ENCODE measurements at places on chromosomes 4 and X.

GRCh38 chrX:134526399-134526798 is 66.4 kb downstream of the HPRT1 start:
- DNase-seq: no peak

DNA sequence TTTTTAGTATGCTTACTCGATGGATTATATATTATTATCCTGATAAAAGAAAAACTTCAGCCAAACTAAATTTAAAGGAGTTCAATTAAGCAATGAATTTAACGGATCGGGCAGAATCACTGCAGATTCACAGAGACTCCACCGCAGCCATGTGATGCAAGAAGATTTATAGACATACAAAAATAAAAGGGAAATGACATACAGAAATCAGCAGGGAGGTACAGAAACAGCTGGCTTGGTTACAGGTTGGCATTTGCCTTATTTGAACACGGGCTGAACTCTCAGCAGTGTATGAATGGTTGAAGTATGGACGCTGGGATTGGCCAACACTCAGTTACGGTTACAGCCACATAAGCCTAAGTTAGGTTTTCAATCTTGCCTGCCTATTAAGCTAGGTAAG is 35.4 kb upstream of the DHRSX start:
- no peak for DNase-seq

DNA sequence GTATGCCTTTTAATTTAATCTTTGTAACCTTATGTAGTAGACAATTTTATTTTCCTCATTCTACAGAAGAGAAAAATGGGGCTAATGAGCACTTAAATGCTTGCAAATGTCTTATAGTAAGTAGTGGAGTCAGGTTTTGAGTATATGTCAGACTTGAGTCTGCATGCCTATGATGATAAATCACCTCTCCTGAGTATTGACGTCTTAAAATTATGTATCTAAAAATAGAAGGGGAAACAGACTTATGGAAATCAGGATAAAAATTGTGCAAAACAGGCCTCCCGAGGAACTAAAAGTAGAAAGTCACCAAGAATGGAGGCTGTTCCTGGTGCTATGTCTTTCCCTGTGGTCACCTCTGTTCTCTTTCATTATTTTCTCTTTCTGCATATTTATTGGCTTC is 92.7 kb downstream of the STIM2 start:
- no peak for DNase-seq

DNA sequence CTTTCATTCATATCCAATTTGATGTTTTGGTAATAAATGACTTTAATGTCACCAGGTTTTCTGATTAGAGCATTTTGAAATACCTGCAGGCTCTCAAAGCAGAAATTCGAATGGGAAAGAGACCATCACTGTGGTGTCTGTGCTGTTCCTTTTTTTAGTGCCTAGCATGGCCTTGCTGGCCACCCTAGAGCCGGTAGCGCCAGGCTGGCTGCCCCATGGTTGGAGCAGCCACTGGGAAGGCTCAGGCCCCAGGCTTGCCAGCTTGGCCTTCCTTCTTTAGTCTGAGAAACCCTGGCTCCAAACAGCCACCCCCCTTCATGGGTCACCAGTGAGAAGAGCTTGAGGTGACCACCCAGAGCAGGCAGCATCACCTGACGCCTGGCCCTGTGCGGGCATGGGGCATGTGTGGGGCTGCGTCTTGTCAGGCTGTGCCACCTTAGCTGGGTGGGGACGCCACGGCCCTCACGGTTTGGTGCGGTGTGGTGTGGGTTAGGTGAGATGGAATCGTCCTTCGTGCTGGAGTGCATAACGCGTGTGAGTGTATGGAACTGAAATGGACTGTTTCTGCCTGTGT is 30.0 kb downstream of the TRMT44 start:
- no peak for DNase-seq

DNA sequence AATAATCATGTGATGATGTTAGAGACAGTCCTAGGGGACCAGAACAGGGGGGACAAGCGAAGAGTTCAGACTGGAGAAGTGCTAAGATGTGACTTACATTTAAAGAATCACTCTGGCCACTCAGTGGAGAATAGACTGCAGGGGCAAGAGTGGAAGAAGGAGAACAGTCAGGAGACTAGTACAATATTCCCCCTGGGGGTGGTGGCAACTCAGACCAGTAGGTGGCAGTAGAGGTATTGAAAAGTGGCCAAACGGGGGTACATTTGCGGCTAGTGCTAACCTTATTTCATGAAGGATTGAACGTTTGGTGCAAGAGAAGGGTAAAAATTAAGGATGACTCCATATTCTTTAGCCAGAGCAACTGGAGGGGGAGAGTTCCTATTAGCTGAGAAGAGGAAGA is 2.7 kb upstream of the BMX start:
- peak; percentile 25 for DNase-seq

DNA sequence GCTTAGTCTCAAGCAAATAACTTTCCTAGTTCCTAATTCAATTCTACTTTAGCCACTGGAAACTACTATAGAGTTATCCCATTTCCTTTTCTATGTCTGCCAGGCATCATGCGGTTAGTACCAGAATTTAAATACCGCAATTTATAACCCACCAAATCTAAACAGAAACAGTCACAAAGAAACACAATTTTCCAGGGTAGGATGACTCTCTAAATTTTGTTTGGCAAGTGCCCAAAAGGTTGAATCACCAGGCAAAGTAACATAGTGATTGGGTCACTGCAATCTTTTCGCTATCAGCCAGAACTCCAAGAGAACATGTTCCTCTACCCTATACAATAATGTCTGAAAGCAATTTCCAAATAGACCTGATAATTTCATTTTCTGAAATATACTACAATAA is 240.2 kb upstream of the GRIA3 start:
- DNase-seq: no peak

GRCh38 chr4:169070071-169070894 is 60.2 kb upstream of the CBR4 start:
- DNase-seq: no peak

GRCh38 chr4:84750960-84751283 is 168.0 kb downstream of the CDS1 start:
- DNase-seq: no peak

- peak; percentile 21 for DNase-seq
Measured at GRCh38 chr4:146638786-146639505, at the start of gene POU4F2. TSS of gene POU4F2 (plus strand) at chr4:146638893. CDS start at chr4:146639141, 248 bp downstream.

DNA sequence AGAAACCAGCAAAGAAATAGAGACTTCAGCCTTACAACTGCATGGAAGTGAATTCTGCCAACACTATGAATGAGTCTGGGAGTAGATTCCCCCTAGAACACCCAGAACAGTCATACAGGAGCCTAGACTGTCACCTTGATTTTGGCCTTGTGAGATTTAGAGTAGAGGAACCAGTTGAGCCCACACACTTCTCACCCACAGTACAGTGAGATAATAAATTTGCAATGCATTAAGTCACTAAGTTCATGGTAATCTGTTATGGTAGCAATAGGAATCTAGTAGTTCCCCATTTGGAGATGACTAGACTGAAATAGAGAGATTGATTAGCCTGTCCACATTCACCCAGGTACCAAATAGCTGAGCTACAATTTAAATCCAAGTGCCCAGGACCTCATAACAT is 59.0 kb downstream of the FAM13A start:
- DNase-seq: no peak

GRCh38 chrX:71210816-71211215 is 12.2 kb upstream of the GJB1 start:
- no peak for DNase-seq

DNA sequence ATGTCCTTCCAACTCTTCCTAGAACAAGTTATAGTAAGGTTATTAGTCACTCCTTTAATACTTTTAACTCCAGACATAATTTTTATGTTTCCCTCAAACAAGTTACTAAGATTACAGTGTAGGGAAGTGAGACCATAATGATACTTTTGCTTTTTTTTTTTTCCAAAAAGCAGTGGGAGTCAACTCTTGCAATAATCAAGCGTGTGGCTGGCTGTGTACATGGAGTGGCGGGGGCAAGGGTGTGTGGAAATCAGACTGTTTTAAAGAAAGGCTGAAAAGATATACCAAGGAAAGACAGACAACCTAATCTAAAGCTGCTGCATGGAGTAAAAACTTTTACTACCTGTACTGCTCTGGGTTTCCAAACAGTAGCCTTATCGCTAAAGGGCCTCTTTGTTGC is 4.1 kb downstream of the NOA1 start:
- no peak for DNase-seq

- no peak for DNase-seq
Measured at GRCh38 chr4:7559741-7560395, 125.1 kb upstream of the PSAPL1 start.

All from head of caudate nucleus (tissue), 42 donors.